ENCODE measurements at places on chromosomes 13 and 19.

- DNase-seq = no peak
These were observed 777.1 kb downstream of the LIG4 start for GRCh38 chr13:107438251-107438650.

DNA sequence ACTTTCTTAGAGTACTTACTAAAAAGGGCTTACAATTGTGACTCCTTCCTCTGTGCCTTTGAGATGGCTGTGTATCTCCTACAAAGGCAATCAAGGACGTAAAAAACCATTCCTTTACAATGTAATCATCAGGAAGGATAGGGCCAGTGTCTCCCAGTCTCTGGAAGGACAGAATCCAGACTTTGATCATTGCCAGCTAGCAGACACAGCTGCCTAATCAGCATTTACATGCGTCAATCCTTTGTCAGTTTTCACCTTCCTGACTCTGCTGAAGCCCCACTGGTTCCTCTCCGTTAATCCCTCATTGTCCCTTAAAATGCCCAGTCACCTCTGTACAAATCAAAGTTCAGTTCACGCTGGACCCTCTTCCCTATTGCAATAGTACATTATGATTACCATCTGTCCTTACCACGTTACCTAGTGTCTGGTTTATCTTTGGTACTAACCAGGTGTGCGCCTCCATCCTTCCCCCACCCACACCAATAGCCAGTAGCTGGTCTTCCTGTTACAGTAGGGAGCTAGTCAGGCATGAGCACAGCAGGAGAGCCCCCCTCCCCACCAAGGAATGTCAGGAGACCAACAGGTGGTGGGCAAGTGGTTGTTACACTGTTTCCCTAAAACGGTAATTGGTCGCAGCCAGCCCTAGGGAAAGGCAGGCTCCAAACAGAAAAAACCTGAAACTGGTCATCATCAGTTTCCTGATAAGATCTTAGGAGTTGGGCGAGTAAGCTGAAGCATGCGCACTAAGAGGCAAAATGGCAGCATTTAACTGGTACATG is 49.7 kb downstream of the TGDS start:
- no peak for DNase-seq

GRCh38 chr13:42393573-42394360 is 121.8 kb downstream of the AKAP11 start:
- no peak for DNase-seq

DNA sequence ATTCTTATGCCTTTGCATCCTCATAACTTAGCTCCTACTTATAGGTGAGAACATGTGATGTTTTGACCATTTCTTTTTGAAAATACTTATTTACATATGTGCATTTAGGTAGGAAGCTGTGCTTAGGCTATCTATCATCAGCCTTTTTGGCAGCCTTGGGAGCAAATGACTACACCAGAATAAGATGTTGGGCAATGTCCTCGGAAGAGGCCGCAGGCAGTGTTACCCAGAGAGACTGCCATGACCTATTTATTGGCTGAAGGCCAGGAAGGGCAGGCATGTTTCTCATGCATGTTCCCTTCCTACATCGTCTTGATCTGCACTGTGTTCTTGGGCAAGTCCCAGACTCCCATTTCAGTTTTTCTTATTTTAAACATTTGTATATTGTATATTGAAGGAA is 122.3 kb downstream of the B3GLCT start:
- no peak for DNase-seq

GRCh38 chr19:38928391-38929001 is 2.1 kb downstream of the SARS2 start:
- no peak for DNase-seq

DNA sequence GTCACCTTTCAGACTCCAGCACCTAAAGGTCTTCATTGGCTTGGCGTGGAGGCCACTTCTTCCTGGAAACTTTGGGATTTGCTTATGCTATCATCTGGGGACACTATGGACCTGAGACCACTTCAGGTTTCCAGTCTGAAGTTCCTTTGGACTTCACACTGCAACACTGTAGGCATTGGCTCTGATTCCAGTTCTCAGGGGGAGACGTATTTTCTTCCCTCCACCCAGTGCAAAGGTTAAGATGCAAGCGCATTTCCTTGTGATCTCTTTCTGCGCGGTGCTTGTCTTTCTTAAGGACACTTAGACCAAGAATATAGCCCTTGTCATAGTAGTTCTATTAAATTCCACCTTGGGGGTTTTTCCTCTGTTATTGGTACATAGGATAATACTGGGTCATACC is 299.8 kb downstream of the TSHZ3 start:
- DNase-seq = no peak

DNA sequence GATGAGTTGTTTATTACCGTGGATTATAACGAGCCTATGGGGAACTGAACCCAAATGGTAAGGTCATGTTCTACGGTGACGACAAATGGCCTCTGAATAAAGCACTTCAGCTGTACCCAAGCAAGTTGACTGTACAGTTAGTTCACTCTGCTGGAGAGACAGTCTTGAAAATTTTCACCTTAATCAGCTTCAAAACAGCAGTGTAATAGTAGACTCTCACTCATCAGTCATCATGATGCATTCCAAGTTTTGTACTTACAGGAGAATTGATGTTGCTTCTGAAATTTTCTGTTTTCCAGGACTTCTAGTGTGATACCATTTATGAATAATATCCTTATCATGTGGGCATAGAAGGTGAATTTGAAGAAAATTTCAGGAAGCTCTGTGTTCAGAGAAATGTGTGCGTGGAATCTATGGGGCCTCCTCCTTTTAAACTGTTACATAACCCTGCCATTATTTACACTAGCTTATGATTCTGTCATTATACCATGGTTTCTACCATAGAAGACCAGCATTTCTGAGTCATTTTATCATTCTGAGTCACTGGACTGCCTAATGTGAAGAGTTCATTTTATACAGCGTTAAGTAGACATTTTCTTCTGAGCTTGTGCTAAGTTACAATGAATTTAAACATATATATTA is 96.9 kb downstream of the WDFY2 start:
- no peak for DNase-seq

GRCh38 chr13:69603144-69603853 is 504.3 kb upstream of the ATXN8OS start:
- DNase-seq = no peak

DNA sequence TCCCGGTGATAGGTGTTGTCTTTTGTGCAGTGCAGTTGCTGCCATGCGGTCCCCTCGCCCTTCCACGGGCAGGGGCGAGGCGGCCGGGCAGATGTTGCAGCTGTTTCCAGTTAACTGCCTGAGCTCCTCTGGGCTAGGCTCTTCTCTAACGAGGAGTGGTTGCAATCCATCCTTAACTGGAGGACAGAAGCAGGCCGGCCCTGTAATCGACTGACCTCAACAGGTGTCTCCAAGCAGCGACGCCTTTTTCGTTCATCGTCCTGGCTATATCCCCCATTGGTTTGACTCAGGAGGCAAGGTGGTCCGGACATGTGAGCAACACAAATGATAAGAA is 1.9 kb upstream of the TSC22D1 start:
- DNase-seq = no peak

DNA sequence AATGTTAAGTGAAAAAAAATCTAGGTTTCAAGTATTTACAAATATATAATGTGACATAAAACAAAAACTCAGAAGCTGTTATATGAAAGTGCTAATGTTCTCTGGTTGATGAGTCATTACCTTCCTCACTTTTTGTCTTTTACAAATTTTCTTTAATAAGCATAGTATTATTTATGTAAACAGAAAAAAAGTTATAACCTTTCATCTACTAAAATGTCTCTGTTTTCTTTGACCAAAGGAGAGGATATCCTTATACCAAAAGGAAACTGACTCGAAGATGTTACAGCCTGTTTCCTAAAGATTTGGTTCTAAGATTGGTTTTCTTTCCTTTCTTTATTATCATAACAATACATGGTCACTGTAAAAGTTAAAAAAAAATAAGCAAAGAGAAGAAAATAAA is 38.0 kb downstream of the RCBTB2 start:
- no peak for DNase-seq

DNA sequence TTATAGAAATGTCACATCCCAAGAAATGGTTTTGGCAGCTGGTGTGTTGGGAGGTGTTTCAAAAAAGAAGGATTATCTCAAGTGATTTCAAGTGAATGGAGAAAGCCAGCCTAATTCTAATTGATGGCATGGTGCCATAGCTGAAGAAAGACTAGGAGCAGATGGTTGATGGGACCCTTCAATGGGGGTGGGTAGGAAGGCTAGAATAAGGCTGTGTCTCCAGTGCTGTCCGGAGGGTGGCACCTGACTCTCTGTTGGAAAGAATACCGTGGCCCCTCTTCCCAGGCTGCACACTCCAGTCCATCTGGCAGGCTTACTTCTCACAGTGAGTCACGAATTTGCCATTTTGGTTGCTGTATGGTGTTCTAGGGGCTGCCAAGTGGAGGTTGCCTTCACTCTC is 51.0 kb upstream of the GPR12 start:
- DNase-seq = no peak

DNA sequence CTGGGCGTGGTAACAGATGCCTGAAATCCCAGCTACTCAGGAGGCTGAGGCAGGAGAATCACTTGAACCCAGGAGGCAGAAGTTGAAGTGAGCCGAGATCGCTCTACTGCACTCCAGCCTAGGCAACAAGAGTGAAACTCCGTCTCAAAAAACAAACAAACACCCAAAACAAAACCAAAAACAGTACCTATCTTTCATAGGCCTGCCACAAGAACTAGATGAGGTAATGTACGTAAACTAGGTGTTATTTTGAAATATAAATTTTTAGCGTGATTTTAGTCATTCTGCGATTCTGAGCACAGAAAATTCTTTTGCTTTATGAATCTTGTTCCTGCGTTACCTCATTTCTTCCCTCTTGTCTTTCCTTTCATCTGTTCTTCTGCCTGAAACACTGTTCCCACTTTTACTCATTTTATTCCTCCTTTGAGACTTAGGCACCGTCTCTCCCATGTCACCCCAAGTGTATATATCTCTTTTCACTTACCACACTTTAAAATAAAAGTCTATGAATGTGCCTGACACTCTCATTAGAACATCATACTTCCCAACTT is 238.2 kb upstream of the HTR2A start:
- no peak for DNase-seq

DNA sequence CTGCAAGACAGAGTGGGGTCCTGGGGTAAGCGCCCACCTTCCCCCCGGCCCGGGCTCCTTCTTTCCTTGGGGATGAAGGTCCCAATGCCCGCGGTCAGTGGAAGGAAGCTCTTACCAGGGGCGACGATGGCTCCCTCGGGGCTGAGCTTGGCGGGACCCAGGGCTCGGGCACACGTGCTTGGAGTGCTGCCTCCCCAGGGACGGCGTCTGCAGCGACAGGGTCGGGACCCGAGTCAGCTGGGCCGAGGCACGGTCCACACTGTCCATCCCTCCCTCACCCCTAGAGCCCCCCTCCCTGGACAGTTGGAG is 3.5 kb downstream of the JSRP1 start:
- no peak for DNase-seq

GRCh38 chr19:14106840-14107239 is 10.7 kb downstream of the PRKACA start:
- no peak for DNase-seq

GRCh38 chr13:47603365-47603764 is 397.7 kb downstream of the SUCLA2 start:
- DNase-seq = no peak

- no peak for DNase-seq
These were observed 405.3 kb upstream of the GPC6 start for GRCh38 chr13:92821324-92821723.

DNA sequence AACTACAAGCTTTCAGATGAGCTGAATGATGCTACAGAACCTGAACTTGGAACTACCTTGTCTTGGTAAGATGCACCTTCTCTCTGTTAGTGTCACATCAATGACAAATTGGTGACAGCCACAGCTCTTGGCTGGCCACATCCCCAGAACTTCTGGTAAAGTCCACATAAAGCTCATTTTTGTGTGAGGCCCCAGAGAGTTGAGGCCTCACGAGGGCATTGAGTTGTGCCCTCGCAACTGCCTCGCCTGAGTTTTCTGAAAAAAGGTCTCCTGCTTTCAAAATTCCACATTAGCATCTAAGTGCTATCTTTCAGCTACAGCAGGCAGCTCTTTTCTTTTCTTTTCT is 42.6 kb downstream of the MRPL57 start:
- no peak for DNase-seq

- no peak for DNase-seq
These were observed 870 bp downstream of the ZNF442 start for GRCh38 chr19:12364391-12365235.

- DNase-seq = no peak
These were observed 5.4 kb downstream of the NUMBL start for GRCh38 chr19:40685016-40685526.
